Left lung (tissue), 14 donors: ENCODE measurements at places on chromosomes 13 and 19. TPM values are rescaled to one million over a fixed set of nuclear protein-coding genes. Genes with fewer than 3 reads are reported as not detected.
A peak's percentile ranks its signal among the peaks of the same experiment; 100 is the strongest.

- peaks cover 52% of the 10 kb centered on the region for H3K4me1 ChIP-seq
- peak overlapping the region; percentile 88 for H3K4me3 ChIP-seq
- no peaks in the 10 kb centered on the region for H3K27me3 ChIP-seq
- no peak for DNase-seq
Observed at GRCh38 chr19:18832306-18833140, 764 bp downstream of the UPF1 start.

Gene CBY2
- total RNA-seq, result not detected

Gene LMTK3
- total RNA-seq, result 4.4 TPM

GRCh38 chr13:106156468-106156867 lies 379.0 kb downstream of the EFNB2 start:
- no peaks in the 10 kb centered on the region for H3K36me3 ChIP-seq
- H3K4me3 ChIP-seq, result no peak overlapping the region
- DNase-seq, result no peak
- H3K27me3 ChIP-seq, result no peaks in the 10 kb centered on the region

Gene RNF113B
- total RNA-seq, result not detected

Gene LGALS14
- total RNA-seq, result not detected

Gene TEX29
- 0.42 TPM for total RNA-seq

Gene LGALS7B
- total RNA-seq, result not detected

- peaks cover 14% of the 10 kb centered on the region for H3K27me3 ChIP-seq
- peaks cover 15% of the 10 kb centered on the region for H3K4me1 ChIP-seq
- H3K4me3 ChIP-seq, result peak overlapping the region; percentile 40
- no peak for DNase-seq
Observed at GRCh38 chr19:41939861-41940730, 11.8 kb upstream of the ERFL start.

GRCh38 chr13:20713014-20713376 lies 9.5 kb downstream of the IL17D start:
- H3K4me1 ChIP-seq, result peaks cover 11% of the 10 kb centered on the region
- H3K4me3 ChIP-seq, result no peak overlapping the region
- no peaks in the 10 kb centered on the region for H3K36me3 ChIP-seq
- H3K27ac ChIP-seq, result no peak overlapping the region

Gene ZNF491
- 4.1 TPM for total RNA-seq

- no peak for DNase-seq
- H3K4me1 ChIP-seq, result no peaks in the 10 kb centered on the region
- H3K4me3 ChIP-seq, result no peak overlapping the region
- no peaks in the 10 kb centered on the region for H3K27me3 ChIP-seq
- no peak overlapping the region for H3K27ac ChIP-seq
Observed at GRCh38 chr13:43339145-43339804, 315.9 kb downstream of the DNAJC15 start.

Gene LGI4
- total RNA-seq, result 1.8 TPM

Gene ZSWIM4
- total RNA-seq, result 6.6 TPM

GRCh38 chr19:7292950-7293761 lies 1.1 kb downstream of the INSR start:
- H3K27me3 ChIP-seq, result peaks cover 27% of the 10 kb centered on the region
- H3K4me3 ChIP-seq, result peak overlapping the region; percentile 83
- H3K27ac ChIP-seq, result no peak overlapping the region
- peaks cover 27% of the 10 kb centered on the region for H3K4me1 ChIP-seq

Gene ZNF573
- total RNA-seq, result 12.7 TPM

DNA sequence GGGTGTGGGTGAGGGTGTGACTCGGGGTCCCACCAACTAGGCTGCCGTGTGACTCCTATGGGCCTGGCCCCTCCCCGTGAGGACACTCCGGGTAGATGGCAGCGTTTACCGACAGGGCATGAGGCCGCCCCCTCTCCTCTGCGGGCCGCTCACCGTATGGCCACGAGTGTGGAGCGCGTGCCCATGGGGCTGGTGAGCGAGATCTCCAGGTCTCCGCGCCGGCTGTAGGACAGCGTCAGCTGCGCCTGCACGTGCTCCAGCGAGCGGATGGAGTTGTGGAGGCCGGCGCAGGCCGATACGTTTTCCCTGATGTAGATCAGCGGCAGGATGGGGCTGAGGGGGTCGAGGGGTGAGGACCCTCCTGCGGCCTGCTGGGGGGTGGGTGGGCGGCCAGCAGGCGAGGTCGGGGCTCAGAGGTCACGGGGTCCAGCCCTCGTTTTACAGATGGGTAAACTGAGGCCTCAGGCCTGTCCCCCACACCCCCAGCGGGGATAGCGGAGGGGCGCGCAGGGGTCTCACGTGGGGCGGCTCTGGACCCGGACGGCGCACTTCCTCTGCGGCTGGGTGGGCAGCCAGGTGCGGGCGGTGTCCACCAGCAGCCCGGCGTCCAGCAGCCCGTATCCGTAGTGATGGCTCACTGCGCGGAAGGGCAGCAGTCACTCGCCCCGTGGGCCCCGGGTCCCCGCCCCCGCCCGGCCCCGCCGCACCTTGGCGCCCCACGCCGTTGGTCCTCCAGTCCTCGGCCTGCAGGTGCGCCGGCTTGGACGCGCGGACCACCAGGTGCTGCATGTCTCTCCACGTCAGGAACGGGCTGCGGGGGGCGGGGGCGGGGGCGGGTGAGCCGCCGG lies 4.3 kb upstream of the C19orf25 start:
- no peak overlapping the region for H3K4me3 ChIP-seq
- no peak overlapping the region for H3K27ac ChIP-seq
- no peaks in the 10 kb centered on the region for H3K4me1 ChIP-seq
- no peaks in the 10 kb centered on the region for H3K36me3 ChIP-seq
- H3K27me3 ChIP-seq, result no peaks in the 10 kb centered on the region

GRCh38 chr19:5705552-5705951 lies 14.4 kb downstream of the LONP1 start:
- no peak overlapping the region for H3K4me3 ChIP-seq
- no peaks in the 10 kb centered on the region for H3K27me3 ChIP-seq
- no peak overlapping the region for H3K27ac ChIP-seq
- no peak for DNase-seq
- H3K4me1 ChIP-seq, result no peaks in the 10 kb centered on the region

- no peak overlapping the region for H3K27ac ChIP-seq
- H3K4me3 ChIP-seq, result no peak overlapping the region
- no peaks in the 10 kb centered on the region for H3K36me3 ChIP-seq
Observed at GRCh38 chr13:104114101-104114500, 1047.9 kb upstream of the SLC10A2 start.

GRCh38 chr13:52112591-52112990 lies 16.3 kb downstream of the NEK5 start:
- DNase-seq, result peak; percentile 43
- no peaks in the 10 kb centered on the region for H3K4me1 ChIP-seq
- H3K27ac ChIP-seq, result no peak overlapping the region
- H3K4me3 ChIP-seq, result no peak overlapping the region

Gene RNF225
- total RNA-seq, result 1.9 TPM

GRCh38 chr13:76848596-76848995 lies 37.6 kb downstream of the KCTD12 start:
- H3K4me1 ChIP-seq, result no peaks in the 10 kb centered on the region
- H3K36me3 ChIP-seq, result no peaks in the 10 kb centered on the region
- no peaks in the 10 kb centered on the region for H3K27me3 ChIP-seq
- H3K27ac ChIP-seq, result no peak overlapping the region

Gene TRIM28
- total RNA-seq, result 231 TPM

Gene STOML3
- not detected for total RNA-seq

Gene FFAR2
- total RNA-seq, result 26.6 TPM

Gene FGF21
- total RNA-seq, result not detected

GRCh38 chr19:45276284-45276687 lies 25.2 kb downstream of the MARK4 start:
- H3K4me3 ChIP-seq, result no peak overlapping the region
- no peaks in the 10 kb centered on the region for H3K4me1 ChIP-seq
- H3K27me3 ChIP-seq, result no peaks in the 10 kb centered on the region
- DNase-seq, result peak; percentile 82
- H3K36me3 ChIP-seq, result peaks cover 85% of the 10 kb centered on the region

Gene CD79A
- 0.99 TPM for total RNA-seq

Gene CD209
- 9.2 TPM for total RNA-seq

Gene TMEM238
- total RNA-seq, result 25.3 TPM

GRCh38 chr19:51097166-51097738 lies 11.0 kb downstream of the CTU1 start:
- peaks cover 39% of the 10 kb centered on the region for H3K36me3 ChIP-seq
- no peak overlapping the region for H3K27ac ChIP-seq
- no peak overlapping the region for H3K4me3 ChIP-seq
- H3K4me1 ChIP-seq, result peaks cover 23% of the 10 kb centered on the region
- DNase-seq, result peak; percentile 41
- no peaks in the 10 kb centered on the region for H3K27me3 ChIP-seq

Gene KLK15
- not detected for total RNA-seq

DNA sequence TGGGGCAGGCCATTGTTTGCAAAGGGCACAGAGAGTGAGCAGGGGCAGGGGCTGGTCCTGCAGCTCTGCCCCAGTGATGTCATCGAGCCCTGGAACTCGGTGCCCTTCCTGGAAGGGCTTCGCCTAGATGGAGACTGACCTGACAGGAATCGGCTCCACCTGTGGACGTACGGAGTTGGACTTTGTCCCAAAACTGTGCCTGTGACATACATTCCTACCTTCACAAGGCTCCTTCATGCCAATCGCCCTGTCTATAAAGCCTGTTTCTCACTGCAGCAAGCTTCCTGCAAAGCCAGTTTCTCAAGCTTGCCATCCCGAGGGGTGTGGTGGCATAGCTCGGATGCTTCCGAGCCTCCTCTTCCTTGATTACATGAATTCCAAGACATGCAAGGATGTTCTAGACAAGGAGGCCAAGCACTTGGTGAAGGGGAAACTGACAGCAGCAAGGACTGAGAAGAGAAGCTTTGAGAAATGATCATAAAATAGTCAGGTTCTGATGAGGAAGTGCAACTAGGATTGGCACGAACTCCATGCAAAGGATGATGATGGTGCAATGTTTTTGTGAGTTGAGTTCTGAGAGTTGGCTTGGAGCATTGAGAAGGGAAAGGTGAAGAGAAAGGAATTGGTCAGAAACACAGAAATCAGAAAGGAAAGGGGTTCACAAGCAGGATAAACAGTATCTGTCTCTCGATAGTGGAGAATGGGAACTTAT lies 73.6 kb upstream of the STK24 start:
- no peaks in the 10 kb centered on the region for H3K27me3 ChIP-seq
- H3K4me3 ChIP-seq, result no peak overlapping the region
- H3K36me3 ChIP-seq, result no peaks in the 10 kb centered on the region
- H3K27ac ChIP-seq, result no peak overlapping the region
- H3K4me1 ChIP-seq, result no peaks in the 10 kb centered on the region
- no peak for DNase-seq

GRCh38 chr13:49607761-49608160 lies 20.5 kb upstream of the ARL11 start:
- no peak overlapping the region for H3K4me3 ChIP-seq
- H3K27me3 ChIP-seq, result no peaks in the 10 kb centered on the region
- DNase-seq, result no peak
- peaks cover 22% of the 10 kb centered on the region for H3K4me1 ChIP-seq
- H3K36me3 ChIP-seq, result no peaks in the 10 kb centered on the region
- no peak overlapping the region for H3K27ac ChIP-seq

GRCh38 chr19:41420101-41420880 lies 6.9 kb downstream of the B3GNT8 start:
- H3K27ac ChIP-seq, result peak overlapping the region; percentile 91
- H3K4me1 ChIP-seq, result peaks cover 4% of the 10 kb centered on the region
- no peaks in the 10 kb centered on the region for H3K27me3 ChIP-seq
- H3K4me3 ChIP-seq, result no peak overlapping the region

DNA sequence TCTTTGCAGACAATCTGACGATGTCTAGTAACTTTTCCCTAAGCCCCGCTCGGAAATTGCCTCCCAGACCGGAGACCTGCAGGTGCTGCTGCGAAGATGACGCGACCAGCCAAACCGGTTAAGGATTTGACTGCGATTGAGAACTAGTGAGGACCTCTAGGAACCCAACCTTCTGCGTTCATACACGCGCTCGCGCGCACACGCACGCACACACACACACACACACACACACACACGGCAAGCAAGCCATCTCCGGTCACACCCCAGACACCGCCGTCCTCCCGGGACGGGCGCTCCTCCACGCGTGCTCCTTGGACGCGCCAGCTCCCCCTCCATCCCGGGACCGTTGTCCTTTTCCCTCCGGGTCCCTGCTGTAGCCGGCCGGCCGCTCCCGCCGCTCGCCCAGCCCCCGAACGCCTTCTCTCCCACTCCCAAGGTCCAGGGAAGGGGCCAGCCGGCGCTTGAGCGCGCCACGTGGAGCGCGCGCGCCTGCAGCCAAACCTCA lies 1.2 kb downstream of the TBC1D4 start:
- H3K4me3 ChIP-seq, result peak overlapping the region; percentile 75
- no peaks in the 10 kb centered on the region for H3K27me3 ChIP-seq
- peak; percentile 84 for DNase-seq

Gene KASH5
- 0.84 TPM for total RNA-seq

GRCh38 chr13:92463134-92463533 lies 763.5 kb upstream of the GPC6 start:
- no peaks in the 10 kb centered on the region for H3K4me1 ChIP-seq
- H3K27ac ChIP-seq, result no peak overlapping the region
- H3K27me3 ChIP-seq, result no peaks in the 10 kb centered on the region
- DNase-seq, result peak; percentile 5
- no peak overlapping the region for H3K4me3 ChIP-seq
- H3K36me3 ChIP-seq, result no peaks in the 10 kb centered on the region

Gene NUDT19
- total RNA-seq, result 16.6 TPM

Gene PRODH2
- total RNA-seq, result not detected
